ENCODE measurements at places on chromosomes 1 and 21. TPM values are rescaled to one million over a fixed set of nuclear protein-coding genes. Genes with fewer than 3 reads are reported as not detected.
A peak's percentile ranks its signal among the peaks of the same experiment; 100 is the strongest.

TMPRSS3 gene
- total RNA-seq: 2.9 TPM

AMY1C gene
- 3.7 TPM for total RNA-seq

NOC2L gene
- total RNA-seq: 76.8 TPM

IKBKE gene
- 17.8 TPM for total RNA-seq

UTS2 gene
- not detected for total RNA-seq

CELA3A gene
- total RNA-seq: not detected

DNM3 gene
- total RNA-seq: 7.7 TPM

TFAP2E gene
- total RNA-seq: 1.8 TPM

LRRC39 gene
- 1.2 TPM for total RNA-seq

ZNF692 gene
- total RNA-seq: 31.9 TPM

GRCh38 chr1:13664451-13664850 lies 35.5 kb upstream of the PRDM2 start:
- no peaks in the 10 kb centered on the region for H3K36me3 ChIP-seq
- H3K4me1 ChIP-seq: peaks cover 5% of the 10 kb centered on the region
- H3K4me3 ChIP-seq: no peak overlapping the region
- no peak overlapping the region for H3K27ac ChIP-seq
- H3K27me3 ChIP-seq: peaks cover 6% of the 10 kb centered on the region

- H3K36me3 ChIP-seq: no peaks in the 10 kb centered on the region
- no peaks in the 10 kb centered on the region for H3K27me3 ChIP-seq
- no peak overlapping the region for H3K27ac ChIP-seq
- peaks cover 12% of the 10 kb centered on the region for H3K4me1 ChIP-seq
Measured at GRCh38 chr1:174174461-174175329, 15.4 kb downstream of the RABGAP1L start.

DNA sequence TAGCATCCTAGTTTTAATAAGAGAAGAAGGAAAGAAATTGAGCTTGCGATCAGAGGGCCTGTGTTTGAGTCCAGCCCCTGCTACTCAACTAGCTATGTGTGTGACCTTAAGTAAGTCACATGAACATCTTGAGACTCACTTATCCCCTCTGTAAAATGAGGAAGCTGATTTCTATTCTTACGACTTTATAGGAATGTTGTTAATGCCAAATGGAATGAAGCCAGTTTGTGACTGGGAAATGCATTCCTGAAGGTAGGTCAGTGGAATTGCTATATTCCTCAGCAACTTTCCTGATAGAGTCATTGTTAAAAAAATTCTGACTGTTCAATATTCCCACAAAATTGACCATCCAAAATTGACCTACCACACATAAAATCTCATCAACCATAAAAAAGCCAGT lies 14.9 kb downstream of the FASLG start:
- no peaks in the 10 kb centered on the region for H3K27me3 ChIP-seq
- no peak overlapping the region for H3K4me3 ChIP-seq
- H3K27ac ChIP-seq: no peak overlapping the region
- H3K36me3 ChIP-seq: no peaks in the 10 kb centered on the region
- DNase-seq: no peak

- no peak overlapping the region for H3K27ac ChIP-seq
- no peak overlapping the region for H3K4me3 ChIP-seq
- no peaks in the 10 kb centered on the region for H3K27me3 ChIP-seq
- no peaks in the 10 kb centered on the region for H3K4me1 ChIP-seq
- no peaks in the 10 kb centered on the region for H3K36me3 ChIP-seq
Measured at GRCh38 chr1:41950820-41951219, 32.1 kb upstream of the HIVEP3 start.

DNA sequence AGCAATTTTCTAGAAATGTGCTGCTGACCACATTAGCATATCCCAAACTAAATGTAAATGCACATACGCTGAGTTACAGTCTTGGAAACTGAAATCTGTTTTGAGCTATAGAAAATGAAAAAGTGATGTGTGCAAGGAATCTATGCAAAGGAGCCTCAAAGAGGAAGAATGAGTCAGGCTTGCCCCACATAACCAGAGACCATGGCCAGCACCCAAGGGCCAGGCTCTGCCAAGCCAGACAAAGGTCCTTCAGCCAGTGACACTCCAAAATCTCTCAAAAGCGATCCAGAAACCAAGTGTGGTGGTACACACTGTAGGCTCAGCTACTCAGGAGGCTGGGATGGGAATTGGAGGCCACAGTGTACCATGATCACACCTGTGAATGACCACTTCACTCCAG lies 195.2 kb downstream of the TOMM20 start:
- no peak overlapping the region for H3K4me3 ChIP-seq
- peak; percentile 81 for DNase-seq
- no peaks in the 10 kb centered on the region for H3K36me3 ChIP-seq
- no peaks in the 10 kb centered on the region for H3K27me3 ChIP-seq
- peaks cover 30% of the 10 kb centered on the region for H3K4me1 ChIP-seq

GRCh38 chr1:89598450-89599331 lies 34.2 kb upstream of the LRRC8C start:
- no peaks in the 10 kb centered on the region for H3K36me3 ChIP-seq
- H3K27me3 ChIP-seq: no peaks in the 10 kb centered on the region
- H3K4me1 ChIP-seq: no peaks in the 10 kb centered on the region
- no peak overlapping the region for H3K27ac ChIP-seq

GRCh38 chr1:34930702-34931071 lies 1.2 kb upstream of the DLGAP3 start:
- peaks cover 16% of the 10 kb centered on the region for H3K4me1 ChIP-seq
- H3K27me3 ChIP-seq: peaks cover 78% of the 10 kb centered on the region
- H3K27ac ChIP-seq: no peak overlapping the region
- H3K36me3 ChIP-seq: no peaks in the 10 kb centered on the region
- H3K4me3 ChIP-seq: no peak overlapping the region

GRCh38 chr1:9284061-9284460 lies 8.6 kb upstream of the SPSB1 start:
- no peak overlapping the region for H3K27ac ChIP-seq
- H3K36me3 ChIP-seq: no peaks in the 10 kb centered on the region
- DNase-seq: no peak
- peaks cover 7% of the 10 kb centered on the region for H3K27me3 ChIP-seq
- no peak overlapping the region for H3K4me3 ChIP-seq
- H3K4me1 ChIP-seq: peaks cover 27% of the 10 kb centered on the region

- H3K27ac ChIP-seq: no peak overlapping the region
- DNase-seq: no peak
- H3K4me3 ChIP-seq: no peak overlapping the region
- H3K27me3 ChIP-seq: no peaks in the 10 kb centered on the region
Measured at GRCh38 chr1:199452627-199453026, 574.9 kb upstream of the NR5A2 start.

GRCh38 chr21:21530680-21531079 lies 532.5 kb downstream of the NCAM2 start:
- H3K36me3 ChIP-seq: no peaks in the 10 kb centered on the region
- no peak overlapping the region for H3K27ac ChIP-seq
- no peaks in the 10 kb centered on the region for H3K4me1 ChIP-seq
- no peaks in the 10 kb centered on the region for H3K27me3 ChIP-seq
- no peak for DNase-seq

DNA sequence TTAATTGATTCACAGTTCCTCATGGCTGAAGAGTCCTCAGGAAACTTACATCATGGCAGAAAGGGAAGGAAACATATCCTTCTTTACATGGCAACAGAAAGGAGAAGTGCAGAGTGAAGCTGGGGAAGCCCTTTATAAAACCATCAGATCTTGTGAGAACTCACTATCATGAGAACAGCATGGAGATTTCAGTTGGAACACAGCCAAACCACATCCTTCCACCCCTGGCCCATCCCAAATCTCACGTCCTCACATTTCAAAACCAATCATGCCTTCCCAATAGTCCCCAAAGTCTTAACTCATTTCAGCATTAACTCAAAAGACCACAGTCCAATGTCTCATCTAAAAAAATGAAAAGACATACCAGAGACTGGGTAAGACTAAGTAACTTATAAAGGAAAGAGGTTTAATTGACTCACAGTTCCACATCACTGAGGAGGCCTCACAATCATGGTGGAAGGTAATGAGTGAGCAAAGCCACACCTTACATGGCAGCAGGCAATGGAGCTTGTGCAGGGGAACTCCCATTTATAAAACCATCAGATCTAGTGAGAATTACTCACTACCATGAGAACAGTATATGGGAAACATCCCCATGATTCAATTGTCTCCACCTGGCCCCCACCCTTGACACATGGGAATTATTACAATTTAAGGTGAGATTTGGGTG lies 105.2 kb downstream of the MRPL39 start:
- no peaks in the 10 kb centered on the region for H3K36me3 ChIP-seq
- H3K27me3 ChIP-seq: no peaks in the 10 kb centered on the region
- no peak overlapping the region for H3K27ac ChIP-seq
- DNase-seq: no peak

DNA sequence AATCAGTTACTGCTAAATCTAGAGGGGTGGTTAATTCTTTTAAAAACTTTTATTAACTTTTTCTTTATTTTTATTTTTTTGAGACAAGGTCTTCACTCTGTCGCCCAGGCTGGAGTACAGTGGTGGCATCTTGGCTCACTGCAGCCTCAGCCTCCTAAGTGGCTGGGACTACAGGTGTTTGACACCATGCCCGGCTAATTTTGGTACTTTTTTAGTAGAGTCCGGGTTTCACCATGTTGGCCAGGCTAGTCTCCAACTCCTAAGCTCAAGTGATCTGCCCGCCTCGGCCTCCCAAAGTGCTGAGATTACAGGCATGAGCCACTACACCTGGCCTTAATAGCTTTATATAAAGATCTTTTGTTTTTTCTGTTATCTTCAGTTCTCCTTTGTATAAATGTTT lies 11.9 kb downstream of the ZYG11B start:
- no peaks in the 10 kb centered on the region for H3K36me3 ChIP-seq
- no peak for DNase-seq
- H3K4me1 ChIP-seq: peaks cover 16% of the 10 kb centered on the region
- H3K27me3 ChIP-seq: no peaks in the 10 kb centered on the region

DNA sequence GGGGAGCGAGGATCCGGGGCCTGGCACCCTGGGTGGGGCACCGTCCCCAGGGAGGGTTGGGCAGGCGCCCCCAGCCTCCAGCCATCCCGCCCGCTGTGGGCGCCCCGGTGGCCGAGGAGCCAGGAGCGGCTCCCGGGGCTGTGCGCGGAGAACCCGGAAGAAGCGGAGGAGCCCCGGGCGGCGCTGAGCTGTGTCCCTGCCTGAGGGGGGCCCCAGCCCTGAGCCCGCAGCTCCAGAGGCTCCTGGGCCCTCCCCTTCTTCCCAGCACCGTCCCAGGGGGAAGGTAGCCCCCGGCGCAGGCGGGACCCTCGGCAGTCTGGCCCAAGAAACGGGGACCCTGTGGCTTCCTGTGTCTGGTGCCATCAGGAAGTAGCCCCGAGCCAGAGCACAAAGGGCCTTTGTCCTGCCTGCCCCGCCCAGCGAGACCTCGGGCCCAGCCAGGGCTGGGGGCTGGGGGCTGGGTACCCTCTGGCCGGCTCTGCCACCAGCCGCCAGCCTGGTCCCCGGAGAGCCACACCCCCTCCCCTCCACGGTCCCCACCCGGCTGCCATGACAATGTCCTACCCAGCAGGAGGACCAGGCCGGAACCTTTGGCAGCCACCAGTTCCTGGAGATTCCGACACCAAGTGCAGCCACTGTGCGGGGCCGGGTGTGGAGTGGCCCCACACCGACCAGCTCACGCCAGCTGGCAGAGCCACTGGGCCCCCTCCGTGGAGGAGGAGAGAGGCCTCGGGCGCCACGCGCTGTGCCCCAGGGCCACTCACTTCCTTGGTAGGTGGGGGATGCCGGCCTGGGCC lies 15.6 kb upstream of the TTLL10 start:
- H3K4me3 ChIP-seq: peak overlapping the region; percentile 48
- H3K36me3 ChIP-seq: no peaks in the 10 kb centered on the region
- peaks cover 12% of the 10 kb centered on the region for H3K27me3 ChIP-seq
- H3K4me1 ChIP-seq: peaks cover 12% of the 10 kb centered on the region
- peak overlapping the region; percentile 95 for H3K27ac ChIP-seq

DNA sequence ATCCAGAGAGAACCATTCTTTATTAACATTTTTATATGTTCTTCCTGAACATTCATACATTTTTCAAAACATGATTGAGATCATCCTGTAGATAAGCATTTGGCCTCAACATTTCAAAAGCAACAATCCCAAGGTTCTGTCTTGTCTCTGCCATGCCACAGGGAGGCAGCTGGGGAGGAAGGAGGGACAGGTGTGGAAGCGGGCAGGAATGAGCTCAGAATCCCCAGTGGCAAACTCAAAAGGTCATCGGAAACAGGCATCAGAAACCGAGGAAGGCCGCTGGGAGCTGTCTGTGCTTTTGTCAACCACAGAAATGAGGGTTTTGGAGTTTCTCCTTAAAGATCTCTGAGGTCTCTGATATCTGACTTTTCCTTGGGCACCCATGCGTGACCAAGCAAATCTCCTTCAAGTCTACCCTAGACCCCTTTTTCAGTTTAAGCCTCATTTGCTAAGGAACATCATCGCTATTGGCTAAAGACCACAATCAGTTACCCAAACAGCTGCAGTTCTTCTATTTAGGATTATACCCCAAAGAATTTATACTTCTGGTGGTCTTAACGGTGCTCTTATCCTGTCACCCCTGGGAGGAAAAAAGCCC lies 34.0 kb downstream of the RASSF5 start:
- DNase-seq: no peak
- peak overlapping the region; percentile 24 for H3K27ac ChIP-seq
- no peaks in the 10 kb centered on the region for H3K27me3 ChIP-seq
- H3K36me3 ChIP-seq: no peaks in the 10 kb centered on the region
- H3K4me1 ChIP-seq: peaks cover 19% of the 10 kb centered on the region

DNA sequence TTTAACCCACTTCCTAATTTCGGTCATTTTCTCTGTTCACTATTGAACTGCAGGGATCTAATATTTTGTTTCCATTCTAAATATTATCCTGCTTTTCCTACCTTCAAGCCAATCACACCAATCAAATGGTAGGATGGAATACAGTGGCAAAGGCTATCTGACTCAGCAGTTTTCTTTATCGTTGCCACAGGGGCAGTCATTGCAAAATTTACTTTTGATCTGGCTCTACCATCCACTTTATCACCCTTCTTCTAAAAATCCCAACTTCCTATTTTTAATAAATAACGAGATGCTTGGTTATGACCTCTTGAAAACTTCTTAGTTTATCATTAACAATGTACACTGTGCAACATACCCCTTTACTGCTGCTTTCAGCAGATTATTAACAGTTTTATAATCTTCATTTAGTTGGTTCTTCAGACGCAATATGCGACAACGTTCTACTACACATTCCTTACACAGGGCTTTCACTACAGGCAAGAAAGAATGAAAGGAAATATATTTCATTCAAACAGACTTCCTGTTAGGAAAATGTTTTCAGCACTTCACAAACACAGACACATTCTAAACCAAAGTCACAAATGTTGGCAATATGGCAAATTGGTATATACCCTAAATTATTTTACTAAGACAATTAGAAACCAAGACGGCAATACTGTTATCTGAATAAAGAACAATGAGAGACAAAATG lies 52.3 kb upstream of the RAP1GAP start:
- no peak overlapping the region for H3K4me3 ChIP-seq
- peaks cover 82% of the 10 kb centered on the region for H3K36me3 ChIP-seq
- no peaks in the 10 kb centered on the region for H3K27me3 ChIP-seq
- no peak overlapping the region for H3K27ac ChIP-seq

- H3K4me3 ChIP-seq: no peak overlapping the region
- H3K27ac ChIP-seq: no peak overlapping the region
- no peak for DNase-seq
- no peaks in the 10 kb centered on the region for H3K4me1 ChIP-seq
- no peaks in the 10 kb centered on the region for H3K36me3 ChIP-seq
Measured at GRCh38 chr1:70401974-70402373, 9.1 kb upstream of the CTH start.
